Left ventricle myocardium superior (tissue), 1 donor: ENCODE measurements at places on chromosomes 12 and 14. TPM values are rescaled to one million over a fixed set of nuclear protein-coding genes. Genes with fewer than 3 reads are reported as not detected.

GRCh38 chr12:93033948-93034347 lies 104.9 kb upstream of the EEA1 start:
- DNase-seq = no peak

DNA sequence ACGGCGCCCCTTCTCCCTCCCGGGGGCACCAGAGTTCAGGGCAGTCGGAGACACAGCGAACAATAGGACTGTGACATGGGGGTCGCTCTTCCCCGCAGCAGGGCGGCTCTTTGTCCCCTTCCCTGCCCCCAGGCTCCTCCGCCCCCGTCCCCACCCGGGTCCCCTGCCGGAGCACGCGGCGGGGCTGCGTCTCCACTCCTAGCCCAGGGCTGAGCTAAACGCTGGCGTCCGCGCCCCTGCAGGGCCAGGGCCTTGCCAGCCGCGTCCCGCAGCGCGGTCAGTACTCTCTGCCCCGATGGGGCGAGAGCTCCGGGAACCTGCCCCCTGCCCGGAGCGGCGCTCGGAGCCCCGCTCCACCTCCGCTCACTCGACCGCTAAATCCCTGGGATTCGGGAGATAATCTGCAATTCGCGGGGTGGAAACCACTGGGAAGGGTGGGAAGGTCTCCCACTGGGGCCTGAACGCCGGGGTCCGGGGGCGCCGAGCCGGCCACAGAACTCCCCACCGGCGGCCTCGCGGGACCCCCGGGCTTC lies 825 bp upstream of the CCDC85C start:
- peak; percentile 64 for DNase-seq

DNA sequence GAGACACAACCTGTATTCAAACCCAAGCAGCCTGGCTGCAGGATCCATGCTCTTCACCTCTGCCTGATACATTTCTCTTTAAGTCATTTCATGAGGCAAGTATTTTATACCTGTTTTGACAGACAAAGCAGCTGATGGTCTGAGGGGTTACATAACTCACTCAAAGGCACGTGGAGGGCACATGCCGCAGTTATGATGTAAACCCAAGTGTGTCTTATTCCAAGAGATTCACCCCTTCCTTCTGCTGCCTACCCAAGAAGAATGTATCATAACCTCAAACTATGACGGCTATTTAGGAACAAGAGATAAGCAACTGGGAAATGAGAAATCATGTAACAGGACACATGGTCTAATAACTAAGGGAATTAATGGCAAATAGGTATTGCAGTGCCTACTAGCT lies 329.8 kb upstream of the TMPO start:
- no peak for DNase-seq

DNA sequence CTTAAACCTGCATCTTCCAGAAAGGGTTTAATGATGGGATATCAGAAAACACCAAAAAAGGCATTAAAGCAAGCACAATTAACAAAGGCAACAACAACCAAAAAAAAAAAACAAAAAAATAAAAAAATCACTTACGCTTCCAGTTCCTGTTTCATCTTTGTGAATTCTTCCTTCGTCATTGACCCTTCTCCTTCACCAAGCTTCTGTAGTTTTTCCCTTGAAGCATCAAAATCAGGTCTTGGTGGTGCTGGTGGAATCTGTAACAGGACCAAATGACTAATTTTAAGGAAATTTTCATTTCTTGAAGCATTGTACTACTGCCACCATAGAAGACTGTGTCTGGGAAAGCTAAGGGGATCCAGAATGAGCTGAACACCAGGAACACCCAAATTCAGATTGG lies 24.5 kb downstream of the SNX6 start:
- DNase-seq = no peak

DNA sequence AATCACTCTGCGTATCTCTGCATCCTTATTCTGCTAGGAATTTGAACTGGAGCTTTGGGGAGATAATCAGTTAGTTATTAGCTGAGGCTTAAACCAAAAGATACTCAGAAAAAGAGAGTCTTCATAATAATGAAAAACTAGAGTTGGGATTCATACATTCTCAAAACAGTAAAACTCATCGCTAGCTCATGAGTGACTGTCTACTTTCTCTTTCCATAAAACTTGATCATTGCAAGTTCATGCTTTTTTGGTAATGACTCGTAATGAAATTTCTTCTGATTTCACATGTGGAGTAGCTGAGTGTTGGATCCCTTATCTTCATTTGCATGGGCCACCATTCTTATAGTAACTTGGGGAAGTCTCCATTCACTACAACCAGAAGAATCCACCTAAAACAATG lies 397.7 kb downstream of the PDZRN4 start:
- DNase-seq = no peak

GRCh38 chr12:124605150-124605882 lies 37.9 kb upstream of the NCOR2 start:
- DNase-seq = no peak

DNA sequence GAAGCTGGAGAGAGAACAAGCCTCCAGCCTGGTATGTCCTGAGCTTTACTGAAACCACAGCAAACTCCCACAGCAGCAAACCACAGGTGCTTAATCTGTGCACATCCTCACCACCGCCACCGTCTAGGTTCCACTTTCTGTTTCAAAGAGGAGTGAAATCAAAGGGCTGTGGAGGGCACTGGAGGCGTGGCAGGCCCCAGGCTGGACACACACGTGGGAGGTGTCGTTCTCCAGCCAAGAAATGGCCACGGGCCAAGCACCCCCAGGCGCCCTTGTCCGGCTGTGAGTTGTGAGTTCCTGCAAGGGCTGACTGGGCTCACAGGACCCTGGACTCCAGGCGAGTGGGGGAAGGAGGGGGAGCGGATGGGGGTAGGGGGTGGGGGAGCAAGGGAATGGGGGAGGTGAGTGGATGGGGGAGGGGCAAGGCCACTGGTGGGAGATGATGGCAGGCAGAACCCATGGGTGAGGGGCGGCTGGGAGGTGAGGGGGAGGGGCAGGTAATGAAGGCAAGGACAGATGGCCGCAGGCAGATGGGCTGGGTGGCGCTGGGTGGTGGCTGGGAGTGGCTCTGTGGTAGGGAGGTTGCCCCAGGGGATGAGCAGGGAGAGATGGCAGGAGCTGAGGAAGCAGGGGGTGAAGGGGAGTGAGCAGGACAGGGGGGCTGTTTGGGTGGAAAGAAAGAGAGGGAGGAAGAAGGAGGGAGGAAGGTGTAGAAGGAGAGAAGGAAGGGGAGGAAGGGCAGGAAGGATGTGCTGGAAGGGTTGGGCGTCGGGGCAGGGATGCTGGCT lies 86.7 kb downstream of the NCOR2 start:
- DNase-seq = peak; percentile 65

GRCh38 chr12:76101739-76102385 lies 17.4 kb upstream of the NAP1L1 start:
- no peak for DNase-seq

- DNase-seq = no peak
Observed at GRCh38 chr14:26415618-26416123, 182.2 kb downstream of the NOVA1 start.

DNA sequence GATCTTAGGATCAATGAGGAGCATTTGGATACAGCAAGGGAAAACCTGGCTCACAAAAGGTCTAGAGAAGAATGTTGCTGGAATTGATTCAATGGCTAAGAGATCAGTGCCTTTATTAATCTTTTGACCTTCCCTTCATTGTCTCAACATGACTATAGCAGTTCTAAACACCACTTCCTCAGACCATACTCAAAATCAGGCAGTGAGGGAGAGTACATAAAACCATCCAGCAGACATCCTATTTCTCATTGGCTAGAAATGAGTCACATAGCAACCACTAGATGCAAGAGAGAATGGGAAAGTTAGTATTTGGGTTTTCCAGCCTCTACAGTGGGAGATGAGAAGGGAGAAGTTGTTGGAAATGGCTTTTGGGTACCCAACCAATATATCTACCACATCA lies 151.4 kb upstream of the NUDT4 start:
- no peak for DNase-seq

- no peak for DNase-seq
Observed at GRCh38 chr14:22508150-22508457, 80.9 kb downstream of the DAD1 start.

DNA sequence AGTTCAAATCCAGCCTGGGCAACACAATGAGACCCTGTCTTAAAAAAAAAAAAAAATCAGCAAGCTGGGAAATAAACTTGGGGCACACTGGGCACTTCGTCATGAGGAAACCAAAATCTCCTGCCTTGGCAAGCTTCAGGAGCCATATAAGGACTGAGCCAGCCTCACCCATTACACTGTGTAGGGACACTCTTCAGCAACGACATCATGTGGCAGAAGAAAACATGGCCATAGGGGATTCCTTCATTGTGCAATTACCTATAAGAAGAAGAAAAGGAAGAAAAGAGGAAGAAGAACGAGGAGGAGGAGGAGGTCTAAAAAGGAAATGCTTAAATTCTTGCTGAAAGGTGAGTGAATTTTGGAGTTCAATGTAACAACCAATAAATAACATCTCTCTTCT lies 26.1 kb upstream of the IFNG start:
- DNase-seq = no peak

DNA sequence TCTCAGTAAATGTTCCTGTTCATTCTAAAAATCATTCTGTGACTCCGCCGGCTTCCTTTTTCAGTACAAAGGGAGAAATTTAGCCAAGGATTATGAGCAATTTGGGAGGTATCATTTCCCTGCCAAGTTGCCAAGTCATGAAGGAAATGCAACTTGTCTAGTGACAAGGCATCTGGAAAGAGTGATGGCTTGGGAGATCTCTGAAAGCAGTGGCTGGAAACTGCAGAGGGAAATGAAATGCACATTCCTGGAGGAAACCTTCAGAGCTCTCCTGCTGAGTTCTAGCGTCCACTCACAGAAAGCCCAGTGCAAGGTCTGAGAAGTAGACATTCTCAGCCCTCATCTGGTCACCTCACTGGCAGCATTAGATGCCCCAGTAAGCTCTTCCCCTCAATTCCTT lies 91.7 kb downstream of the GALC start:
- DNase-seq = no peak

DNA sequence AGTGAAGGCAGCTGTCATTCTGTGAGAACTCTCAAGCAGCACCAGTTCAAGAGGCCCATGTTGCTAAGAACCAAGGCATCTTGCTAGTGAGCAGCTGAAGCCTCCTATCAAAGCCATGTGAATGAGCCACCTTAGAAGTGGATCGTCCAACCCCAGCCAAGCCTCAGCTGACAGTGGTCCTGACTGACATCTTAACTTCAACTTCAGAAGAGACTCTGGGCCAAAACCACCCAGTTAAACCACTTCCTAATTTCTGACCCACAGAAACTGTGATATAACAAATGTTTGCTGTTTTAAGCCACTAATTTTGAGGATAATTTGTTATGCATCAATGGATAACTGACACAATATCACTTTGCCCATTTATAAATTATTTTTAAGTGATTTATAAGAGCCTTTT lies 256.0 kb downstream of the RPAP3 start:
- DNase-seq = no peak

GRCh38 chr12:2286461-2287131 lies 233.8 kb downstream of the CACNA1C start:
- no peak for DNase-seq

GRCh38 chr12:51797301-51797700 lies 51.2 kb downstream of the FIGNL2 start:
- no peak for DNase-seq

GRCh38 chr14:76186308-76187027 lies 34.7 kb downstream of the GPATCH2L start:
- no peak for DNase-seq

- no peak for DNase-seq
Observed at GRCh38 chr12:58081488-58081887, 140.1 kb downstream of the ATP23 start.

DNA sequence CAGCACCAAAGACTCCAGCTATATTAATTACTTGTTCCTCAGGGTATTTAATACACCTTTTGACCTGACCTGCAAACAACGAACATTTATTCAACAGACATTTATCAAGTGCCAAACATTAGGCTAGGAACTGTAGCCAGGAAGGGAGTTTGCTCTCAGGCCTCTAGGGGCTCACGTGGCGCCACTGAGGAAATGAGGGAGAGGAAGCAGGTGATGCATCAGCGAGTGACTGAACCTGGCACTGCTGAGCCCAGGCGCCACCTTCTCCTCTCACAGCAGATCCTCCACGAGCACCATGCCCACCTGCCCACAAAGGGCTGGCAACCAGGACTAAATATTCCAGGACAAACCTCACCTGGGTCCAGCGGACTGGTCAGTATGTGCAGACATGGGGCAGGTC lies 50.2 kb downstream of the SETD3 start:
- DNase-seq = peak; percentile 40

- no peak for DNase-seq
Observed at GRCh38 chr12:81224626-81225025, 146.7 kb downstream of the ACSS3 start.

- no peak for DNase-seq
Observed at GRCh38 chr12:131759176-131759575, 48.3 kb downstream of the SFSWAP start.

DNA sequence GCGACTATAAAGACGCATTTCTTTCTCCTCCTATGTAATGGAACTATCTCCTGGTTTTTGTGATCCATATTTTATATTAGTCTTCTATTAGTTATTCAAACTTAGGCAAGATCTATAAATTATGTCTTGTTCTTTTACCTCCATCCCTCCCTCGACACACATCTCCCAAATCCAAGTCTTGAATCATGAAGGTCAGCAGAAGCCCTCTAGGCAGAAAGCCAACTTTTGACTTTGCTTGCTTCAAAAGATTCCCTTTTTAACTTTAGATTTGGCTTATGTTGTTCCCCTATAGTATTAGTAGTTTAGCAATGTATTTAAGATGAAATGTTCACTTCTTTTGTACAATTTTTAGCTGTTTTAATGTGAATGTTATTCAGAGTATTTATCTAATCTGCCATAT lies 689.8 kb downstream of the SLC6A15 start:
- no peak for DNase-seq

GRCh38 chr12:81221681-81222080 lies 143.8 kb downstream of the ACSS3 start:
- no peak for DNase-seq

- DNase-seq = no peak
Observed at GRCh38 chr12:58117201-58117600, 175.8 kb downstream of the ATP23 start.

GRCh38 chr14:76855066-76855465 lies 28.9 kb downstream of the LRRC74A start:
- DNase-seq = no peak

GRCh38 chr12:50538182-50538581 lies 33.4 kb downstream of the DIP2B start:
- no peak for DNase-seq

FAM222A gene
- 25.7 TPM for total RNA-seq

DNAJC22 gene
- total RNA-seq = 0.10 TPM

CCND2 gene
- 281 TPM for total RNA-seq

TNFAIP2 gene
- 50.5 TPM for total RNA-seq

PPFIA2 gene
- total RNA-seq = 0.37 TPM

RHOJ gene
- total RNA-seq = 13.3 TPM

HSPB8 gene
- total RNA-seq = 504 TPM

C3AR1 gene
- 6.9 TPM for total RNA-seq

ORMDL2 gene
- 15.7 TPM for total RNA-seq
